ENCODE measurements at places on chromosomes 12 and 14.

GRCh38 chr14:67426983-67427606 lies 15.1 kb upstream of the PLEK2 start:
- peak; percentile 59 for DNase-seq

- no peak for DNase-seq
Measured at GRCh38 chr12:62256408-62257096, 3.7 kb upstream of the USP15 start.

DNA sequence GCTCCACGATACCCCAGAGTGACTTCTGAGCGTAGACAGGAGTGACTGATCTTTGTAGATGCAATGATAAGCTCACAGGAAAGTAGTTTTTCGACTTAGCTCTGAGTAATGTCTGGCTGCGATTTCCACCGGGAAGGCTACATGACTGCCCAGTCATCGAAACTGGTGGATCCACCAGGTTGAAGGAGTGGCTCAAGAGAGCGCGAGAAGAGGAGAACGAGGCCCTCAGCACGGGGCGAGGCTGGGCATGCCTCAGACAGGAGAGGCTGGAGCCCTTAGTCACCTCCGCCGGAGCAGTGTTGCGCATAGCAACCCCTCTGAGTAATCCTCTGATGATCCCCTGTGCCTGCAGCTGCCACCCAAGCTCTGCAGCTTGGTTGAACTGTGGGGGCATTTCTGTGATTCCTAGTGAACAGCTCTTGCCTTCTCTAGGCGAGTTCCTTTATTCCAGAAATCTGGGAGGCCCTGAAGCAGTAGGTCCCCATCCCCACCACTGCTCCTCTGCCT lies 25.6 kb downstream of the ELK3 start:
- DNase-seq = no peak

DNA sequence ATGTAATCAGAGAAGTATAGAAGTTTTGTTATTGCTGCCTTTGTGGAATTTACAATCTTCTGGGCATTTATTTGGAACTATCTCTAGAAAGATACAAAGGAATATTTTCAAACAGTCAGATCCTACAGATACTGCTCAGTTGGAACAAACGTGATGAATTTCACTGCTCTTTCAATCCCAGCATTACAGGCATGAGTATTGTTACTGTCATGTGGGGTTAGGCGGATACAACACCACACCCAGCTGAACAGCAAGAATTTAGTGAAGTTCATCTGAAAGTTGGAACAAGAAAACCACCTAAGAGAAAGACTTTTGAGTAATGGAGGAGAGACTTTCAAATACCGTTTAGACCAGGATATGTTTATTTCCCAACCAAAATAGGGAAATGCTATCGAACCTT lies 123.3 kb upstream of the PLXNC1 start:
- no peak for DNase-seq

DNA sequence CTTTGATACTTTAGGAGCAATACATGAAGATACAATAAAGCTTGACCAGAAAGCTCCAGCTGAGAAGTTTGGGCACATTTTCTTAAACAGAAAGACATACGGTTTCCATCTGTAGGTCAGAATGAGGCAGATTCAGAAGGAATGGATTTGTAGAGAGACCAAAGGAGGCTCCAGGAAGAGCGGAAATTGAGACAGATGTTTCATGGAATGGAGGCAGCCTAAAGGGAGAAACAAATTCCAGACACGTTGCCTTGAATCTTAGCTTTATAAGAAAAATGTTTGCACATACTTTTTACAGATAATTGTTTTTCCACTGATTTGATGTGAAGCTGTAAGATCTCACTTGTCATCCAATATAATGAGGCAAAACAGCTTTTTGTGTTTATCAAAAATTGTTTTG lies 24.8 kb downstream of the EPYC start:
- no peak for DNase-seq

Measured in tibial artery (tissue), 4 donors.